ENCODE measurements at places on chromosomes 6 and 20. TPM values are rescaled to one million over a fixed set of nuclear protein-coding genes. Genes with fewer than 3 reads are reported as not detected.

Gene TUBB2B
- 1.6 TPM for total RNA-seq

Gene FIG4
- 10.8 TPM for total RNA-seq

Gene SLC17A9
- 1.9 TPM for total RNA-seq

Gene PRICKLE4
- total RNA-seq, result 6.9 TPM

Gene SPATA25
- total RNA-seq, result 1.1 TPM

Gene MATN4
- total RNA-seq, result under 0.01 TPM

Gene SYNJ2
- total RNA-seq, result 18.0 TPM

Gene SGK2
- total RNA-seq, result 0.43 TPM

Gene CDKAL1
- total RNA-seq, result 17.6 TPM

Gene SMLR1
- total RNA-seq, result not detected

Gene ABHD16B
- total RNA-seq, result not detected

Gene PRDM13
- total RNA-seq, result not detected

Gene OR2B6
- total RNA-seq, result not detected

Gene OR2J2
- not detected for total RNA-seq

Gene SERPINB6
- 114 TPM for total RNA-seq

Gene HRH3
- total RNA-seq, result not detected

Measured in dermis lymphatic vessel endothelial cell (primary cell).